Left hindlimb (tissue), 1 donor: ENCODE measurements at places on chromosomes 5 and 9.

DNA sequence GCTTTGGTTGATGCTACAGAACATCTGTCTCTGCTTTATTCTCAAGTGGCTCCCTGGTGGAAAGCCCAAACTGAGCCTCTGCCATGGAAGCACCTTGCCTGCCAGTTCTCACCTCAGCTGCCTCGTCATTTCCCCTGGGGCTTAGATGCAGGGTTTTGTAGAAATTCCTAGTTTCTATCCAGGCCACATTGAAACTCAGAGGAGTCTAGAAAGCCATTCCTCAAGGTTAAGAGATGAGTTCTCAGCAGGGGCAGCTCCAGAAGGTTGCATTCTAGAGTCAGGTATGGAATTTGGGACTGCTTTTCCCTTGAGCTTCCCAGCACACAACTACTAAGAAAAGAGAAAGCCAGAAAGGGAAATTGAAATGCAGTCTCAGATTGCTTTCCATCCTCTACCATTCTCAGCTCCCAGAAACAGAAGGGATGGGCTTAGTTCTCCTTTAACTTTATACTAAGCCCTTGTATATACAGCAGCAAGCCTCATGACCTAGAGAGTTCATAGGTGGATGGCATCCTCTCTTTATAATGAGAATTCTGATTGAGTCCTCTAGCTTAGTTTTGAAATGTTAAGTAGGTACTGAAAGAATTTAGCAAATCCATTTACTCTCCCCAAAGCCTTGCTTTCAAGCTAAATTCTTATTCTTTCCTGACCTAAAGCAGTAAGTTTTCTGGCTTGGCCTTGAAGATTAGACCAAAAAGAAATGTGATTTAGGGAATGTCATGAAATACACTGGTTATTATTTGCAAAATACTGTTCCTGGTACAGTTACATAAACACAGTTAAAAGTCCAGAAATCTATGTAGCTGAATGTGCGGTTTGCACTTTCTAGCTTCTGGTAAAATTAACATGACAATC, 66.0 kb upstream of the MEF2C start:
- DNase-seq, result no peak

DNA sequence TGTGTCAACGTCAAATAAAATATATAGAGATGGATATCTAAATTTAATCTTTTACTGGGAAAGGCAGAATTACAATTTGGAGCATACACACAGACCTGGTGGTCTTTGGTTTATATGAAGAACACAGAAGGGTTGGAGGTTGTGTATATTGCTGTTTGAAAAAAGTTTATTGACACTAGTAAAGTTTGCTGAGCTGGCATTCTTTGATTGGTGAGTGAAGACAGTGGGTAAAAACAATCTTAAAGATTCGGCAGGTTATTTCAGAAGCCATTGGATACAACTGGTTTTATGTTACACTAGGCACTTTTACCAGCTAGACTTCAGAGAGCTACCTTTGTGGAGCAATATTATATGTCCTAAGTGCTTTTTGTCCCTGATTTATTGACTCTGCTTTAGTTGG, 27.2 kb downstream of the IZUMO3 start:
- DNase-seq, result no peak

DNA sequence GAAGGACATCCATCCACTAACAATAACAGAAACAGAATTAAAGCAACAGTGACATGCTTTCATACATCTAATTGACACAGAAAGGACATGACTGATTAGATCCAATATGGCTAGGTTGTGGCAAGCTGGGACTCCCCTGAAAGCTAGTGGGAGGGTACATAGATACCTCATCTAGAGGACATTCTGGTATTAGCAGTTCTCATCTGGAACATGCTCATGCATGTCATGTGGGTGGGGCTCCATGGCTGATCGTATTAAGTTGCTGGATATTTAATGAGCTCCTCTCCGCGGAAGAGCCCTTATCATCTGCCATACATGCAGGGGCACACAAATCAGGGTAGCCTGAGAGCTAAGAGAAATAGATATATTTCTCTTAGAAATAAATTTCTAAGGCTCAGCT, 358.9 kb downstream of the ICE1 start:
- no peak for DNase-seq

GRCh38 chr5:38755181-38755580, 90.6 kb upstream of the OSMR start:
- DNase-seq, result no peak

GRCh38 chr5:136808756-136809155, 443.4 kb upstream of the TRPC7 start:
- DNase-seq, result no peak

DNA sequence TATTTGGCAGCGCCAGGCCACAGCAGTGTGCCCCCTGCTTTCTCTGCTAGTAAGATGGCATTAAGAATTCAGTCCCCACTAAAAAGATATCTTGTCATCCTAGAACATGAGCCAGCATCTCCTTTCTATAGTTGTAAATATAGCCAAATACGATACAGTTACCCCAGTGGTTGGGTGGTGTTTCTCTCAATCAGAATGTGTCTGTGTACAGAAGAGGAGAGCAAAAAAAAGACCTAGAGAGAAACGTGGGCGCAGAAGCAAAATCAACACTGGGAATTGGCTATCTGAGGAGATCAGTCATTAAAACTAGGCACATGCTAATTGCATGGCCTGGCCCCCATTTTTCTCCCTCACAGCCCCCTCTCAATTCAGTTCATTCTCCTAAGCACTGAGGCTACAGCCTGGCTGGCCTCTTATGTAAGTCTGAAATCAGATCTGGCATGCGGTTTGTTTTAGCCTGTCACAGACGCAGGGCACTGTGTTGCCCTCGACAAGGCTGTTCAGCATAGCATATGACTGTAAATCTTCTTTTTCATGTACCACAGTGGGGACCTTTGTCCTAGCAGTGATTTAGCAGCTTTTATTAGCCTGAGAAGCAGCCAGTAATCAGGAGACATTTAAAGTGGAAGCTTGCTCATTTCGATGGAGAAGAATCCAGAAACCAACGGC, 57.8 kb downstream of the RORB start:
- no peak for DNase-seq
